ENCODE measurements at places on chromosomes 5 and 9. TPM values are rescaled to one million over a fixed set of nuclear protein-coding genes. Genes with fewer than 3 reads are reported as not detected.

GRCh38 chr5:6446626-6447309, 1.9 kb upstream of the UBE2QL1 start:
- no peak for DNase-seq

- DNase-seq = no peak
These were observed 288.7 kb downstream of the FANCC start for GRCh38 chr9:95028853-95029219.

DNA sequence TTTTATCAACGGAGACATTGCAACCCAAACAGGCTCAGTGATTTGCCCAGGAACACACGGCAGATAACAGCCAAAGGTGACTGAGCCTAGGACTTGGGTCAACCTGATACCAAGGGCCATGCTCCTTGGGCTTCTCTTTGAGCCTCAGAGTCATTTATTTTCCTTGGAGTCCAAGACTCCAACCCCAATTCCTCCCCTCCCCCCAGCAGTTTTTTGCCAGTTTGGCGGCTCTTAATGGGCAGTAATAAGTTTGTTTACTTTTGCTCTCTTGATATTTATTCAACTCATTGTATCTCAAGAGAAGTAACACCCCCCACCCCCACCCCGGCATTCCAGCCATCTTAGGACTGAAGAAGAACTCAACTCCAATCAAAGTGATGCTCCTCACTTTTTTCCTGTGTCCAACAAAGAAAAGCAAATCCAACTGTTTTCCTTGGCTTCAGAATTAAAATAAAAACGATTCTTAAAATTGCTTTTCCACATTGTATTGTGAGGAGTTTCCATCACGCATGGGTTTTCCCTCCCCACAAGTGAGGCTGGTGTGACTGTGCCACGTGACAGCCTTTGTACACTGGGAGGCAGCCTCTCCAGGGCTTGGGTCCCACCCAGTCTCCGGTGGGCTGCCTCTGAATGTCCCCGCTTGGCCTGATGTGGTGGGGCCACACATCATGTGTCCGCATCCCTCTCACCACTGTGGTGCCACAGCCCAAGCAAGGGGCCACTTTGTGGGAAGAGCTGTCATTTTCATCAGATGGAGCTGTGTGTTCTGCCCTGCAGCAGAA, 9.1 kb downstream of the ANGPTL2 start:
- no peak for DNase-seq

Gene PDE8B
- 0.10 TPM for total RNA-seq

All from SJCRH30 (cell line).